ENCODE measurements at places on chromosomes 2 and 18.
A peak's percentile ranks its signal among the peaks of the same experiment; 100 is the strongest.

GRCh38 chr2:28300485-28301341 is 91.9 kb upstream of the FOSL2 start:
- no peak for DNase-seq

- no peak for DNase-seq
Measured at GRCh38 chr2:31277621-31278020, 43.7 kb downstream of the EHD3 start.

DNA sequence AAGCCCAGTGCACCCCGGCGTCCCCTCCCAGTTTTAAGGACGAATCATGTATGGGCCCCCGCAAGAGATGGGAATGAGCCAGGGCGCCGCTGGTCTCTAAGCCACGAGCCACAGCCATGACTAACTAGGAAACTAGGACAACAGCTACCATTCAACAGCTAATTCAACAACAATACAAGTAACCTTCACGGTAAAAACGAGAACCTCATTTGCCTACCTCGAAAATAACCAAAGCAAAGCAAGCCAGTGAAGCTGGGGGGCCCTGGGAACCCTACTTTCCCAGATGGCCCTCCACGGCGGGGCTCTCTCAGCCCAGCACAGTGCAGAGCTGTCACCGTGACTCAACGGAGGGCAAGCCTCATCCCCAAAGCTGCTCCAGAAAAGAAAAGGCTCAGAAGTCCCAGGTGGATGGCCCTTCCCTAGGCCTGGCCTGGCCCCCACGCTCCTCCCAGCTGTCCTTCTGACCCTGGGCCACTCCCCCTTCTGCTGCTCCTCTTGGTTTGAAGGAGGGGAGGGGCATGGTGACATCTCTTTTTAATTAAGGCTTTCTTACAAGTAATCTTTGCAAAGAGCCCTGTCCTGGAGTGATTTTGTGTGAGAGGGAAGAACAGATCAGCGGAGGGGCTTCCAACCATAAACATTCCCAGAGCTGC is 126.3 kb downstream of the HDAC4 start:
- DNase-seq: no peak

- DNase-seq: no peak
Measured at GRCh38 chr2:210009126-210009525, 6.7 kb downstream of the RPE start.

GRCh38 chr18:30121397-30121796 is 921.1 kb downstream of the DSC3 start:
- no peak for DNase-seq

GRCh38 chr2:118548880-118549488 is 298.5 kb downstream of the EN1 start:
- no peak for DNase-seq

- no peak for DNase-seq
Measured at GRCh38 chr2:15579641-15580040, 12.0 kb upstream of the DDX1 start.

- DNase-seq: no peak
Measured at GRCh38 chr2:148338541-148338940, 306.0 kb upstream of the EPC2 start.

GRCh38 chr18:50044402-50044801 is 150.5 kb downstream of the MYO5B start:
- no peak for DNase-seq

- DNase-seq: no peak
Measured at GRCh38 chr18:34567857-34568256, 142.2 kb upstream of the DTNA start.

- no peak for DNase-seq
Measured at GRCh38 chr2:168119515-168120141, 127.8 kb downstream of the STK39 start.

DNA sequence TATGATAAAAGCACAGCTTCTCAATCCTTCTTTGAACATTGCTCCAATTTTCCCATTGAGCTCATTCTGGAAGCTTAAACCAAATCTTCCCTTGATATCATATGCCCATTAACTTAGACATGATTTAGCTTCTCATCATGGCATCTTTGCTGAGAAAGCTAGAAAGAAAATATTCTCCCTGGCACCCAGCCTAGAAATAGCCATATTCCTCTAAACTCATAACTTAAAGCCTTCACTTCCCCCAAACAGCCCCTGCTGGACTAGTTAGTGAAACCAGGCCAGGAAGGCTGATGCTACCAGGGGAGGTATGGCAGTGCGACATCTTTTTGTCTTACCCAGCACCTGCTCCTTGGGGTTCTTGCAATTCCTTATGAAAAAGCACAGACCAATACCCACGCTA is 4.3 kb downstream of the AAK1 start:
- no peak for DNase-seq

GRCh38 chr2:142484111-142484510 is 353.3 kb upstream of the LRP1B start:
- no peak for DNase-seq

DNA sequence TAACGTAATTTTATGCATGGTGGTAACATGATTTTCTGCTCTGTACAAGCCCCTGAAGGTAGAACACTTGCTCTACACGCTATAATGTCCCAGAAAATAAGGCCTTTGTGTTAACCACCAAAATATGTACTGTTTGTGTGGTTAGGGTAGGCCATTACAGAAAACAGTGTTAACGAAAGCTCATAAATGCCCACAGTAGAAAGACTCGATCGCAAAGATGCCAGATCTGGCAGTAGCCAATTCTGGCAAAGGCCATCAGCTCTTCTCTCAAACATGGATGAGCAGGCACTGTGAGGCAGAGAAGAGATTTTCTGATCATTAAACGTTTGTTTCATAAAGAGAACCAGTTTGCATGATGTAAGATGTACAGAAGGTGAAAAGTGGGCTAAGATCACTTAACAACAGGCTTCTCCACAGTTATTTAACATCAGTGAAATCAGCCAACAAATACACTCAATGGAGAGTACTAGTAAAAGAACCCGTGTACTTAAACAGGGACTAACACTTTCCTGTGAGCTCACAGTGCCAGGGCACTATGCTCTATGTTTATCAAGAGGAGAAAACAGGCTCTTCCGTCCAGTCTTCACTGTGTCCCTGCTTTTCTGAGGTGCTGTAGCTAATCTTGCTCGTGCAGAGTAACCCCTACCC is 80.3 kb downstream of the SPRED2 start:
- no peak for DNase-seq

- DNase-seq: no peak
Measured at GRCh38 chr2:71886241-71886640, 261.4 kb downstream of the CYP26B1 start.

GRCh38 chr18:12421732-12422131 is 14.0 kb downstream of the PRELID3A start:
- no peak for DNase-seq

GRCh38 chr18:49842656-49843055 is 29.3 kb upstream of the ACAA2 start:
- DNase-seq: no peak

- no peak for DNase-seq
Measured at GRCh38 chr2:71862921-71863320, 284.7 kb downstream of the CYP26B1 start.

DNA sequence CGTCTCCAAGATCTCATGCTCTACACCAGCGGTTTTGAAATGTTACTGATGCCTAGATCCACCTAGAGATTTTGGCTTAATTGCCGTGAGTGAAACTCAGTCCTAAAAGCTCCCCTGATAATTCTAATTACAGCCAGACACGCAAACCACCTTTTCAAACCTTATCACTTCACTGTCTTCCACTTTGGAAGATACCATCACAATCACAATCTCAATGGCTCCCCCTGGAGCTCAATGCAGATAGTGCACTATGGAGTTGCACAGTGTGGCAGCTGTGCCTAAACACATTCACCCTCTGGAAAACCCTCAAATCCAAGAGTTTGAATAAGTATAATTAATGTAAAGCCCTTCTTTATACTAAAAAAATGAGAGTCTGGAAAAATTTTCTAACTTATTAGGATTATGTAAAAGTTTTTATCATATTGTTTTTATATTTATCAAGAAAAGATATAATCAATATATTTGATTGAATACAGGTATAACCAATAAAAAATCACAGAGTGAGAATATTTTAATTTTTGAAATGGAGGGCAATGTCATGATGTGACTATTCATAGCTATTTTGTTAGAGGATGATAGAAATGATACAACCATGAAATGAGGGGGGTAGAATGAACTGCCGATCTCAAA is 102.9 kb upstream of the SLC8A1 start:
- no peak for DNase-seq

DNA sequence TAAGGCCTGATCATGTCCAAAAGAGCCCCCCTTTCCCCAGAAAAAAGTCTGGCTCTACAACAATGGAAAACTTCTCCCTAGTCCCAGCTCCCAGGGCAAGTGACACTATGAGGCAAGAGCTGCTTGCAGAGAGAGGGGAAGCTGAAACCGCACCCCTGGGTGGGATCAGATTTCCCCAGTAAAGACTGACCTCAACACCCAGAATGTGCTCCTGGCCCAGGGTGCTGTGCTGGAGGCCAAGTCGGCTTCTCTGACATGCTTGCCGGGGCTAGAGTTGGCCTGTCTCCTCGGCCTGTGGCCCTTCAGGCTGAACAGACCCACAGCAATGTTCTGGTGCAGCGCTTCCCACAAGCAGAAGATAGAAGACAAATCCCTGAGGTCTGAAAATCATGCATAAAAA is 18.4 kb upstream of the ST8SIA3 start:
- no peak for DNase-seq

- DNase-seq: no peak
Measured at GRCh38 chr2:40820319-40820718, 368.4 kb upstream of the SLC8A1 start.

- DNase-seq: no peak
Measured at GRCh38 chr2:165601065-165601830, 131.8 kb downstream of the CSRNP3 start.

GRCh38 chr18:7021994-7022840 is 95.4 kb downstream of the LAMA1 start:
- no peak for DNase-seq

- DNase-seq: no peak
Measured at GRCh38 chr2:383178-383577, 95.3 kb upstream of the ALKAL2 start.

GRCh38 chr2:1556776-1557466 is 143.7 kb downstream of the TPO start:
- no peak for DNase-seq

DNA sequence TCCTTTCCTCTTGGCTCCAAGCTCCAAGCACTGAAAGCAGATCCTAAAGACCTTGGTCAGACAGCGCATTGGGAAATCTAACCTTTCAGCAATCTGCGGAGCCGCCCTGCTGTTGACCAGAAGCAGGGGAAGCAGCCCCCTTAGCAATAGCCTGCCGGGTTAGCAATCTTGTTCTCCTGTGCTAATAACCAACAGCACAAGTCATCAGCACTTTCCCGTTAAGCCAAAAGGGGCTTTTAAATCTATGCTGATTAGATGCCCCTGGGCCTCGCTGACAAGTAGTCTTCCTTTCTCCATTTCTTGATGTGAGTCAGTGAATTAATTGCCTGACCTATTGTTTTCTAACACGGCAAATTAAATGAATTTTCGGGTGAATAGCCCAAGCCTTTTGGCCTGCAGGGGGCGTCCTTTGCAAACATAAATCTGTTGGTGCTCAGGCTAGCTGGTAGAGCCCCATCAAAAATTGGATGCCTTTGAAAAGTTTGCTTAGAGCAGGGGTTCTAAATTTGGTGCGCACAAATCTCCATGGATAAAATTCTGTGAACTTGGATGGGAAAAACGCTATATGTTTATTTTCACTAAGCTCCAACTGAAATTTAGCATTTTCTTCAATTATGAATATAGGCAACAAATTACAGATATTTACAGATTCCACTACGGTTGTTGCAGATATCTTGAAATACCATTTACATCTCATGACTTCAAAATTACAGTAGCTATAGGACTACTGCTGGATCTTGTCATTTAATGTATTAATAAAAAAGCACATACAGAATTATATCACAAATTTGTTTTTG is 24.6 kb downstream of the MAIP1 start:
- DNase-seq: peak; percentile 83

DNA sequence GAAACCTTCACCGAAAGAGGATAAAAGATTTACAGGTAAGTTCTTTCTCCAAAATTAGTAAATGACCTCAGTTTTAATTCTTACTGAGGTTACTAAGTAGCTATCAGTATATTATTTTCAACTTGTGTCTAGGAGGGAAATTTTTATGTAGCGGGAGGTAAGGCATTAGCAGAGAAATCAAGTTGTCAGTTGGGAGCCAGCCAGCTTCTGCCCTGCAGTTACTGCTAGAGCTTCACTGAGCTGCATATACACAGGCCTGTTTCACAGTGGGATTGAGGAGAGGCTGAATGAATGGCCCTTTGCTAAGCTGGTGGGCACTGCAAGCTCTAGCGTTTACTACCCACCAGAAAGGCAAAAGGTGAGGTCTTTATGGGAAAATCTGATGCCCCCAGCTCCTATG is 105.7 kb downstream of the ACAA2 start:
- no peak for DNase-seq

- no peak for DNase-seq
Measured at GRCh38 chr2:103506812-103507211, 745.0 kb downstream of the TMEM182 start.

GRCh38 chr2:16777123-16777870 is 111.7 kb upstream of the CYRIA start:
- no peak for DNase-seq

- DNase-seq: no peak
Measured at GRCh38 chr2:26605195-26605998, 35.8 kb downstream of the CIB4 start.

- DNase-seq: peak; percentile 12
Measured at GRCh38 chr2:23824777-23825212, 102.1 kb downstream of the ATAD2B start.

DNA sequence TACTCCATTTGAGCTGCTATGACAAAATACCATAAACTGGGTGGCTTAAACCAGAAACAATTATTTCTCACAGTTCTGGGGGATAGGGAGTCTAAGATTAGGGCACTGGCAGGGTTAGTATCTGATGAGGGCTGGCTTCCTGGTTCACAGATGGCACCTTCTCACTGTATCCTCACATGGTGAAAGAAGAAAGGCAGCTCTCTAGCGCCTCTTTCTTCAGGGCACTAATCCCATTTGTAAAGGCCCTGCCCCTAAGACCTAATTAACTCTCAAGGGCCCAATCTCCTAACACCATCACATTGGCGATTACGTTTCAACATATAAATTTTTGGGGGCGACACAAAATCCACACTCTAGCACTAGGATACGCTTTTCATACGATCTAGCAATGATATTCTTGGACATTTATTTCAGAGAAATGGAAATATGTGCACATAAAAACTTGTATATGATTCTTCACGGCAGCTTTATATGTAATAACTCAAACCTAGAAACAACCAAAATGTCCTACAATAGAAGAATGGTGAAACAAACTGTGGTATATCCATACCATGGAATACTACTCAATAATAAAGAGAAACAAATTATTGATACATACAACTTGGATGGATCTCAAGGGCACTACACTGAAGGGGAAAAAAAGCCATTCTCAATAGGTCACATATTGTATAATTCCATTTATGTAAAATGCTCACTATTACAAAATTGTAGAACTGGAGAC is 111.0 kb downstream of the BCL2L11 start:
- DNase-seq: no peak

GRCh38 chr2:229578052-229578846 is 136.1 kb downstream of the DNER start:
- DNase-seq: no peak

GRCh38 chr18:29361843-29362242 is 1184.9 kb upstream of the CDH2 start:
- no peak for DNase-seq
